ENCODE measurements at places on chromosomes 2 and 18.

DNA sequence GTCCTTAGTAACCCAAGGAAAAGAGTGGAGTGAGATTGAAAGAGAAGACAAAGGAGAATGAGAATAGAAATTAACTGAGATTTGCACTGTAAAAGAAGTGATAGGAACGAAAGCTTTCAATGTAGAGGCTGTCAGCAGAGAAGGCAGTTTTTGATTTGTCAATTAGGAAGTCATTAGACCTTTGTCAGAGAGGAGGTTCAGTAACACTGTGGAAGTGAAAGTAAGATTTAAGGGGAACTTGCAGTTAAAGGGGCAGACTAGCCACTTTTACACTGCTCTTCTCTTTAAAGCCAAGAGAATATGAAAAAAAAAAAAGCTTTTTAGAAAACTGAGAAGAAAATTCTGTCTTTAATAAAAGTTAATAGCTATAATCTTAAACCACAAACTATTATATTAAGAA lies 11.5 kb upstream of the KYNU start:
- DNase-seq: no peak

GRCh38 chr2:121427187-121427689 lies 103.4 kb upstream of the RNU4ATAC start:
- no peak for DNase-seq

- DNase-seq: no peak
Observed at GRCh38 chr2:165989851-165990250, 36.3 kb upstream of the TTC21B start.

DNA sequence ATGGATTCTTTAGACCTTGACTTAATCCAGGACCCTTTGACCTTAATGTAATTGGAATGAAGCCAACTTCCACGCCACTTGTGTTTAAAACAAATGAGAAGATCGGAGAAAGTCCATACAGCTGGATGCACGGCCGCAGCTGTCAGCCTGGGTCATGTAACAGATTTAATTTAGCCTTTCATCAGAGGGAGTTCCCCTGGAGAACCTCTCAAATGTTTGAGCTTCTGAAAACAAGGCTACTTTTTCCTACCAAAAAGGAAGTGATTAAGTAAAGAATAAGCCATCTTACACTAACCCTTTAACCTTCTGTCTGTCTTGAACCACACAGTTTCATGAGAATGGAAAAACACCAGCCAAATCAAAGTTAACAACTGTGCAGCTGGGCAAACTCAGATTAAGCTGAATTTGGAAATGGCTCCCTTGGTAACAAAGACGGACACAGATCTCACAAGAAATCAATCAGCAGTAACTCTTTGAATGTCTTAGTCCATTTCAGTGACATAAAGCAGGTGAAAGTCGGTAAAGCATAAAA lies 103.6 kb downstream of the DOCK10 start:
- DNase-seq: no peak

DNA sequence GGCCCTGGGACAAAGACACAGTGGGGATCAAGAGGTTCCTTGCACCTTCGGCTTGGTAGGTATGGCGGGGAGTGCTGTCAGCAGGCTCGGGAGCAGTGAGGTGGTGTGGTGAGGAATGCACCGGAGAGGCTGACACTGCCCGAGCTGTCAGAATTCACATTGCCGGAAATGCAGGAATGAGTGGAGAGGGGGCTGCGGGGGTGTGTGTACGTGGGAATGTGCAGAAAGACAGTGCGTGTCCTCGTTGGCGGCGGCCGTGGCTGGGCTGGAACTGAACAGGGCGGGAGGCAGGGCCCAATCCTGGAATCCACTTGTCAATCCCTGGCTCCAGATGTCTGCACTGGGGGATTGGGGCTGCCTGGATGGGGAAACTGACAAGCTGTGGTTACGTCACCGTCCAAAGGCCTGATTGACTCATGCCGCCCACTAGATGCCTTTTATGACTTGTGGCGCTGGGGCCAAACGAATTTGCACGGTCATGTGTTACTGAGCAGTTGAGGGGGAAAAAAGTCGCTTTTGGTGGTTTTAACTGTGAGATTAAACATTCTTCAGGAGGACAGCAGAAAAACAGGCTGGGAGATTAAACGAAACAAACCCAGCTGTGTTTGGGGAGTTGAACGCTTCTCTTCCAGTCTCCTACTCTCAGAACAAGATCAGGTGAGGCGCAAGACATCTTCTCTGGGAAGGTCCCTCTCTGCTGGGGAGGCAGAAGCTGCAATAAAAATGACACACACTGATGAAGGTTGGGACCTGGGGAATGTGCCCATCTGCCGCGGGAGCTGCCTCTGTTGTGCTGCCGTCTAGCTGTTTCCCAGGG lies 189.4 kb upstream of the GLI2 start:
- DNase-seq: no peak

DNA sequence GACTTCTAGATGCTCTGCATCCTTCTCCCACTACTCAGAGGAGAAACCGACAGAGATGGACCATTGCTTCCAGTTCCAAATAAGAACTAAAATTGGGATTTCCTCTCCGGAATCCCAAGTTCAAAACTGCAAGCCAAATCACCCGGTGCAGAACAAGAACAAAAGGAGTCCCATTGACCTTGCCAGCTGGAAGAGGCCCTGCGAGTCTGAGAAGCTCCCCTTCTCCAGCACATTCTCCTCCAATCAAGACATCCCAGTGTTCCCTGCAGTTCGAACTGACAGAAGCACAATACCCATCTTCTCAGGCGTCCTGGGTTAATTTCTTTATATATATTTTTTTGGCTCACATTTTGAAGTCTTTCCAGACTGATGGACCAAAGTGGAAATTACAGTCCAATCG lies 195.3 kb upstream of the MEIS1 start:
- DNase-seq: no peak

DNA sequence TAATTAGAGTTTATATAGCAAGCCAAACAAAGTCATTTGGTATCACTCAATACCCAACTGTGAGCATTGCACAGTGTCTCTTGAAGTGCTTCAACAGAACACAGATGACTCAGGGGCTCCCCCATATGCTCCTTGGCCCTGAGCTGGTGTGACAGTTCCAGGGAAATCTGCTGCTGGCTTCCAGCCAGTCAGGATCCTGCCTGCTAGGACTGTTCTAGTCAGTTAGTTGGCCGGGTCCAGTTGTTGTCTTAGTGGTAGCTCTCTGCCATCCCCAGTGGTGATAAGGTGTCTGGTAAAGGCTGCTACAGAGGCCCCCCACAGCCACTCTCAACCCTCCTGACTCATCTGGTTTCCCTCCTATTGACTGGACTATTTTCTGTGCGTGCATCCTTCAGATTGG lies 100.3 kb downstream of the IRS1 start:
- no peak for DNase-seq

DNA sequence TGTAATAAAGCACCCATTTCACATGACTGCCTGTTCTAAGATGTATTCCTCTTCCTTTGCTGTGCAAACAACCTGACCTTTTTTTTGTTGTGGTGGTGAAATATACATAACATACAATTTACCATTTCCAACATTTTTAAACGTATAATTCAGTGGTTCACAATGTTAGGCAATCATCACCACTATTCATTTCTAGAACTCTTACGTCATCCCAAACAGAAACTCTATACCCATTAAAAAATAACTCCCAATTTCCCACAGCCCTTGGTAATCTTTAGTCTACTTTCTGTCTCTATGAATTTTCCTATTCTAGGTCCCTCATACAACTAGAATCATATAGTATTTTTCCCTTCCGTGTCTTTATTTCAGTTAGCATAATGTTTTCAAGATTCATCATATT lies 36.7 kb downstream of the RND3 start:
- DNase-seq: no peak

DNA sequence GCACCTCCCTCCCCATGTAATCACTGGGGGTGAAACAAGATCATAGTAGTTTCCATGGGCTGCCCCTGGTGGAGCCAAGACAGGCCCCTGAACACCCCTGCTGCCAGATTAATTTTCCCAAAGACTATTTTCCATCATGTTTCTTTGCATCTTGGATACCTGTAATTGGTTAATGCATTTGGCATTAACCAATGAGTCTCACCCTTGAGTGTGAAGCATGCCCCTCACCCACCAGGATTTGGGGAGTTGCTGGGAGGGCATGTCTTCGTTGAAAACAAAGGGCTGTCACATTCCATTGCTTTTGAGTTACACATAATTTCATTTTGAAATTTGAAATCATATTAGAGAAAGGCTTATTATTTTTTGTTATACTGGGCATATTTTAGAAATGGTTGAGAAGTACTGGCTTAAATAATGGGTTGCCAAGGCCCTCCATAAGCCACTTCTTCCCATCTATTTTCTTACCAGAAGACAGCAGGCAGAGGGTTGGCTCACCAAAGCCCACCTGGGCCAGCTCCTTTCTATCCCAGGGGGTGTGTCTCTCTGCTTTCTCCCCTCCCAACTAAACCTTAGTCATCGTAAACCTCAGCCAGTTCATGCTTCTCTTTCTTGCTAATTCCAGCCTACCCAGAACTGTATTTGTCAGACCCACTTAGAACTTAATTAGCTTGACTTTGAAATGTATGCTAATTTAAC lies 51.8 kb downstream of the ATIC start:
- no peak for DNase-seq

GRCh38 chr2:235725016-235725489 lies 231.2 kb downstream of the AGAP1 start:
- DNase-seq: no peak

DNA sequence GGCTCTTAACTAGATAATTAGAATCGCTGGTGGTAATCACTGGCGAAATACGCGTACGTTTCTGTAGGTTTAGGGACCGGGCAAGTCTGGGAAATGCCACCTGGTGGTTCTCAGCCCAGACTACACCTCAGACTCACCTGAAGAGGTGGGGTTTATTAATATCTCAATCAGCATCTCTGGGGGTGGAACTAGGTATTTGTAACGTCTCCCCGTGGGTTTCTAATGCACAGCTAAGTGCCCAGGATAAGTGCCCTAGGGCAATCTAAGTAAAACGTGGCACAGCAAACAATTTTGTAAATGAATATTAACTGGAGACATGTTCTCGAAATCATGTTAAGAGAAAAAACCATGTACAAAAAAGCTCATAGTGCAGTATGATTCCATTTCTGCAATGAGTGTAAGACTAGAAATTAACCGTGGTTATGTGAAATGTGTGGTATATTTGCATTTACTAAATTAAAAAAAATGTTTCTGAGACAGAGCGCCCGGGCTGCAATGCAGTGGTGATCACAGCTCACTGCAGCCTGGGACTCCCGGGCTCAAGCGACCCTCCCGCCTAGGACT lies 760 bp upstream of the CNOT11 start:
- peak; percentile 14 for DNase-seq
